Anterior cingulate cortex (tissue), 58 donors: ENCODE measurements at places on chromosomes 6 and 20.

GRCh38 chr6:32223258-32224235 lies at the start of gene NOTCH4:
TSS of gene NOTCH4 (minus strand) at chr6:32224067. CDS start at chr6:32223928, 139 bp downstream.
- no peak for DNase-seq

GRCh38 chr20:1664911-1665310 lies 7.3 kb upstream of the SIRPG start:
- DNase-seq: no peak

- no peak for DNase-seq
Measured at GRCh38 chr20:63850689-63851547, 10.4 kb upstream of the ABHD16B start.

- DNase-seq: no peak
Measured at GRCh38 chr6:118860880-118861279, 33.1 kb upstream of the ASF1A start.

- DNase-seq: no peak
Measured at GRCh38 chr6:18823782-18824386, 436.7 kb downstream of the RNF144B start.

DNA sequence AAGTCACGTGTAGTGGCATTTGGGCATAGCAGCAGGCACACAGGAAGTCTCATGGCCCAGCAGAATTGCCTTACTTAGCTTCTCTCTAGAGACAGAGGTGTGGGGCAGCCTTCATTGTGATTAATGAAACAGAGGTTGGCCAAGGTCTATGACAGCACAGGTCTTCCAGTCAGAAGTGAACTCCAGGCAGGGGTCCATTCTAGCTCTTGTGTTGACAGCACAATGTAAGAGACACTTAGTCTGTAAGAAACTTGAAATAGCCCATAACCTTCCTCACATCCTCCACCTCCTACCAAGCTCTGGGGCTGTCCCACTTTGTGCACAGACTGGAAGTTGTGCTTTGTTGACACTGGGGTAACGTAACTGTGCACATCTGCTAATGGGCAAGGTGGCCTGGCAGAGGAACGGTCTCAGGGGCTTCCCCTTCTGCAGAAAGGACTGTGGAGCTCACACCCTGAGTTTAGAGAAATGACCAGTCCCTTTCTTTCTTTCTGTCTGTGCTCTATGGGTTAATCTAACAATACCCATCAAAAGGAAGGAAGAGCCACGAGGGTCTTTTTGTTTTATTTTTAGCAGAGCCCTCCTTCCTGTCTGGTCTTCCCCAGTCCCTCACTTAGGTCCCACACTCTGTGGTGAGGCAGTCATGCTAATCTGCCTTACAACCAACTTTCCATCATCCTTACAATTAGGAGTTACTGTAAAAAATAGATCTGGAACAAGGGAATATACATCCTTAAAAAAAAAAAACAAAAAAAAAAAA lies 35.6 kb upstream of the TAGAP start:
- no peak for DNase-seq

- DNase-seq: no peak
Measured at GRCh38 chr6:14722704-14723103, 523.2 kb upstream of the JARID2 start.

DNA sequence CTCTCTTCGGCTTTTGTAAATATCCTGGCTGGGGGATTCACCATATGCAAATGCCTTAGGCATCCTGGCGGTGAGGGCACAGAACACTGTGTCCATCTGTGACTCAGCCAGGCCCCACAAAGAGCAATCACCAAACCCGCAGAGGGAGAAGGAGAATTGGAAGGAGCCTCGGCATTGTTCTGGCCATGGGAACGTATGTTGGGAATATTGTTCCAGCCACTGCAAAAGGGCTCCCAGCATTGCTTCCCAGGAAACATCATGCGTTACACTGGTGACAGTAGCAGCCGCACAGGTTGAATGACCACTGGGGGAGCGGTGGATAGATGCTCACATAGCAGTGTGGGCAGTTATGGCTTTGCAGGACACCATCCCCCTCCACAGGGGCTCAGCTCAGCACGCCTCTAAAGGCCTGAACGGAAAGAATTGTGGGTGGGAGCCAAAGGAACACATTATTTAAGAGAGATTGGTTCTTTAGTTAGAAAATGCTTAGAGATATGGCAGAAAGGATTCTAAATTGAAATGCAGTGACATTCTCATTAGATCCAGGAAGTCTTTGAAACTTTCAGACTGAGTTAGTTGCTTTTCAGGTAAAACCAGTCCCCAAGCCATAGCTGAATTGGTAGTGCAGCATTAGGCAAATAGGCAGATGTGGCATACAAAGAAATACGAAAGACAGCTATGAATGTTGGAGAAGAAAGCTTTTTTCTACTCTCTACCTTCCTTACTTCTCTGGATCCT lies 104.3 kb downstream of the RNF144B start:
- DNase-seq: no peak

DNA sequence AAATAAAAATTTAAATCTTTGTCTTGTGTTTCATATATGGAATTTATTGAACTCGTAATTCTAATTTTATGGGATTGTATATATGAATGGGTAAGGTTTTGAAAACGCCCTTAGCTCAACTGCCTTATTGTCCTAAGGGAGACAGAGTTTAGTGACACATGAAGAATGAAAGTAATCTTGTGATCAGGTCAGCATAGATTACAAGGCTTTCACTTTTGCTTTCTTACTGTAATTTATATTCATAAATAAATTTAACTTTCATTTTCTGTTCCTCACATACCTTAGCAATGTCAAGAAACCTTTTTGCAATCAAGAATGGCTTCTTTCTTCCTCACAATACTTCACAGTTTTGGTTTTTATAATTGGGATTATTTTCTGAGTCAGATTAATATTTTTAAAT lies 14.4 kb downstream of the KPNA5 start:
- no peak for DNase-seq

DNA sequence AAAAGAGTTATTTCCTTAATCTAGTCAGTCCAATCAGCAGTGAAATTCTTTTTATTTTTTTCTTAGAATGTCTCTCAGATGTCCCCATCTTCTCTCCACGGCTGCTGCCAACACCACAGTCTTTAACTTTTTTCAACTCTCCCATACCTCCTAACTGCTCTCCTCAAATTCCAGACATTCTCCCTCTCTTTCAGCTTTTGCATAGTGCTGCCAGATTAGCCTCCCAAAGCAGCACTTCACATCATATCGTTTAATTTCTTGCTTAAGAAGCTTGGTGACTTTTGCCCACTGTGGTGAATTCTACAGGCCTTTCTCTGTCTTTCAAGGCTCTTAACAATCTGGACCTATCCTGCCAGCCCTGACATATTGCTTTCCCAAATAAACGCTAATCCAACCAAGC lies 233.4 kb downstream of the UST start:
- DNase-seq: no peak

DNA sequence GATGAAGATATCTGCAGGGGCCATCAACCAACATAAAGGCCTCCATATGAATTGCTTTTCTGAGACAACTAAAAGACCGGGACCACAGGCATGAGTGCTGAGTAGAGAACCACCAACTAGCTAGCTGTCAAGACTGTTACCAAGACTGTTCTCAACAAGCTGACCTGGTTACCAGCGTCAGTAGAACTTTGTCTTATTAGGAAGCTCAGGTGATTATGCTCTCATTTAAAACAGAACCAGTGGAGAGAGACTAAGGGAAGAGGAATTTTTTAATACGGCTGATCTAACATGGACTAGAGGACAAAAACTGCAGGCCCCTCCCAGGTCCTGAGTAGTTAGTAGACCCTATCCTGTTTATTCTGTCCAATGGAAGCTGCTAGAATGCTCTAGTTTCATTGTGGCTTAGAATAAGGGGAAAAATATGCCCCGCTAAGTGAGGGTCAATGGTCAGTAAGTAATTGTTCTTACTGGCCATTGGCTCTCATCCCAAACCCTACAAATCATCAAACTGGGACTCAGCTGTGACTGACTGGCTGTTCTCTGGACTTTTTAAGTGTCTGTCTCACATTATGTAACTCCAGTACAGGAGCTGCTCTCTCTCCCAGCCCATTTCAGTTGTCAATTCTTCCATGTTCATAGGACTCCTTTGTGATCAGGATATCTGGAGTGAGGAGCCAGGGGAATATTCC lies 3.8 kb upstream of the DYNLRB1 start:
- DNase-seq: no peak

DNA sequence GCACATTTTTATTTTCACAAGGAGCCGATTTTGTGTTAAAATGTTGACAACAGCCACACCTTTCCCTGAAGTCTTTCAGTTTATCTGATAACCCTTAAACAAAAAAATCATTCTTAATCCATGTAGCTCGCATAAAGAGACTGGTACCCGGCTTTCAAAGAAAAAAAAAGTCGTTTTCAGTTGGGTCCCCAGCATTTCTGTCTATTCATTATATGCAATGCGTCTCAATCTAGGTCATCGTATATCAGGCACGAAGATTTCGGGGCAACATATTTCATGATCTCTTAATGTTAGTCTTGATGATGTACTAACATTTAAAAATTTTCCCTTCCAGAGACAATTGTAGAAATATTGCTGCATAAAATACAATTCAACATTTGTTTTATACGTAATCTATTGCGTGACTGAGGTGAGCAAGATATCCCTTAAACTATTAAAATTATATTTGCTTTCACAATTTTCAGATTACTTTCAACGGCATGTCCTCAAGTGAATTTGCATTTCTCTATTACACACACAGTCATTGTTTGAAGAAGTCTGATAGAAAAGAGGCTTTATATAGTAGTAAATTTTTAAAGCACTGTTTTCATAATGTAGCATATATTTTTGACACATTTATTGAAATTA lies 2.9 kb upstream of the TUBB2B start:
- DNase-seq: no peak

GRCh38 chr6:80209430-80209829 lies 103.0 kb downstream of the BCKDHB start:
- no peak for DNase-seq

DNA sequence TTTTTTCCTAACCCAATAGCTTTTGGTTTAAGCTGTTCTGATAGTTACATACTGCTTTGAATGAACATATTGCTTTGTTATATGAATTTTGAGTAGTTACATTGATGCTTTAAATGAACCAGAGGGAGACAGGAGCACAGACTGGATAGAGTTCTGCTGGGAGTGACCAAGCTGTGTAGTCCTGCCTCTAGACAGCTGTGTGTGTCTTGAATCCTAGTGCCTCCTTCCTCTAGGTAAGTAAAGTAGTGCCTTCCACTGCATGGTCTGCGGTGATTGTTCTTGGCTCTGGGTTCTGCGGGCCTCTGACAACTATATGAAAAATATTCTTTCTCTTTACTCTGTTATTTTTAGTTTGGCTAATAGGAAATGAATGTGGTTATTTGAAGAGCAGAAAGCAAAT lies 46.0 kb upstream of the ADGRG6 start:
- DNase-seq: no peak

DNA sequence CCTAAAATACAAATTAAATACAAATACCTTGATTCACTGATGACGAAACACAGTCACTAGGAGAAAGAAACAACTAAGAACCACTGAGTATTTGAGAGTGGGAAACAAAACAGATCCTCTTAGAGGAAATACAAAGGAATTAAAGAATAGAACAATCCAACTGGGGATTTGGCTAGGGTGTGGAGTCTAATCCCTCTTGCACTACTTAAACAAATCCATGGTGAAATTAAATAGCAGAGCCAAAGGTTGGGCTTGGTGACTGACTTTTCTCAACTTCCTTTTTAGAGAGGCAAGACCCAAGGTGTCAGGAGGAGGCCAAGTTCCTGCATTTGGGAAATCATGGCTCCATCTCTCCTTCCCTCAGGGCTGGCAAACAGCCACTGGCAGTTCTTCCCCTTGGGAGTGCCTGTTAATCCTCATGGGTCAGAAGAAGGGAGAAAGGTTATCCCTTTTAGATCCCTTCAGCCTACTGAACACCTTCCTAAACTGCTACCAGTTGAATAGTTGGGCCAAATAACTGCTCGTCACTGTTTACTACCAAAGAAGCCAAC lies 101.2 kb upstream of the TRAF3IP2 start:
- DNase-seq: no peak

- no peak for DNase-seq
Measured at GRCh38 chr20:40319056-40319455, 370.0 kb downstream of the MAFB start.

- DNase-seq: no peak
Measured at GRCh38 chr6:18415671-18416340, 28.7 kb downstream of the RNF144B start.

GRCh38 chr6:24219670-24220069 lies 93.7 kb downstream of the NRSN1 start:
- DNase-seq: no peak

DNA sequence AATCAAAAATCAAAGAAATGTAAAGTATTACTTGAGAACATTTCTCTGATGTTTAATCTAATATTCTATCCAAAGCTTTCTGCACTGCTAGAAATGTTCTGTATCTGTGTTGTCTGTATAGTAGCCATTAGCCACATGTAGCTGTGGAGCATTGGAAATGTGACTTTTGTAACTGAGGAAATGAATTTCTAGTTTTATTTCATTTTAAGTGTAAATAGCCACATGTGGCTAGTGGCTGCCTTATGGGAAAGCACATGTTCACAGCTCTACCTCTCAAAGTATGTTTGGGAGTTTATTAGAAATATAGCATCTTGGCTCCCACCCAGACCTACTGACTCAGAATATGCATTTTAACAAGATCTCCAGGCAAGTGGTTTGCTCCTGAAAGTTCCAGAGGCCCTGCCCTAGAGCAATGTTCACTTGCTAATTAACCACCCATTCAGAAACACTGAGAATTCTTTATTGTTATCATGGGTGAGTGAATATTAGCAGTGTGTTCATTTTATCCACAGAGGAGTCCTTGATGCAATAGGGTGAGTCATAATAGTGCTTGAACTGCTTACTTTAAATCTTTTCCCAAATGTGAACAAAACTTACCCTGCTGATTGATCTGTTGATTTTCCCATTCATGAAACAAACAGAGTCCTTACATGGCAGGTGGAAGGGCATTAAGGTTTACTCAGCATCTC lies 282.7 kb downstream of the PLCB1 start:
- DNase-seq: no peak

DNA sequence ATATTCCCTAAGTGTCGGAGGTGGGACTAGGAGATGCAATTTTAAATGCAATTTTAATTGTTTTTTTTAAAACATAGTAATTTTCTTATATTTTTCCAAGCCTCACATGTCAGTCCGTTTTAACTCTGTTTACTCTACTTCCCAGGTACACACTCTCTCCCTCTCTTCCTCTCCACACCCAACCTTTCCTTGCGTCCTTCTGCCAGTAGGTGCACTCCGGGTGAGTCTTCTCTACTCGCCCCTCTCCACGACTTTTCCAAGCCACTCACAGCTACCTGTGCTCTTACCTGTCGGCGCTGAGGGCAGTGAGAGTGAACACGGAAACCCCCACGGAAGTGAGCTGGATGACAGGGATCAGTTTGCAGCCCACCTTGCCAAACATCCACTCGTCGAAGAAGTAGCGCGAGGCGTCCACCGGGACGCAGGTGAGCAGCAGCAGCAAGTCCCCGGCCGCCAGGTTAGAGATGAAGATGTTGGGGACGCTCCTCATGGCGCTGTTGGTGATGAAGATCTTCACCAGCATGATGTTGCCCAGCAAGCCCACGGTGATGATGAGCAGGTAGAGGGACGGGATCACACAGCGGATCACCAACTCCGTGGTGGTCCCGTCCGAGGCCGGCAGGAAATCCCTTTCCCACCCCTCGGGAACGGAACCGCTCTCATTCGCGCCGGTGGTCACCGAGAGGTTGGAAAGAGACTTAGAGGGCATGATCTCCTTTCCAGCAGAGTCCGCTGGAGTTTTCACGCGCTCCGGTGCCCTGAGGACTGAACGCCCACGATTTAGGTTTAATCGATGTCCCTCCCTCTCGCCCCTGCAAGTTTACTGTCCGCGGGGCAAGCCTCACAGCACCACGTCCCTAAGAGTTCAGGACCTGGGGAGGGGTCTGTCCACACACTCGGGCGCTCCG lies 44.5 kb upstream of the GJE1 start:
- no peak for DNase-seq

- DNase-seq: no peak
Measured at GRCh38 chr20:48349656-48350055, 478.1 kb downstream of the PREX1 start.

- DNase-seq: no peak
Measured at GRCh38 chr6:138988469-138988834, 399 bp upstream of the REPS1 start.
